Neural progenitor cell (in vitro differentiated cells): ENCODE measurements at places on chromosomes 5 and 9.

DNA sequence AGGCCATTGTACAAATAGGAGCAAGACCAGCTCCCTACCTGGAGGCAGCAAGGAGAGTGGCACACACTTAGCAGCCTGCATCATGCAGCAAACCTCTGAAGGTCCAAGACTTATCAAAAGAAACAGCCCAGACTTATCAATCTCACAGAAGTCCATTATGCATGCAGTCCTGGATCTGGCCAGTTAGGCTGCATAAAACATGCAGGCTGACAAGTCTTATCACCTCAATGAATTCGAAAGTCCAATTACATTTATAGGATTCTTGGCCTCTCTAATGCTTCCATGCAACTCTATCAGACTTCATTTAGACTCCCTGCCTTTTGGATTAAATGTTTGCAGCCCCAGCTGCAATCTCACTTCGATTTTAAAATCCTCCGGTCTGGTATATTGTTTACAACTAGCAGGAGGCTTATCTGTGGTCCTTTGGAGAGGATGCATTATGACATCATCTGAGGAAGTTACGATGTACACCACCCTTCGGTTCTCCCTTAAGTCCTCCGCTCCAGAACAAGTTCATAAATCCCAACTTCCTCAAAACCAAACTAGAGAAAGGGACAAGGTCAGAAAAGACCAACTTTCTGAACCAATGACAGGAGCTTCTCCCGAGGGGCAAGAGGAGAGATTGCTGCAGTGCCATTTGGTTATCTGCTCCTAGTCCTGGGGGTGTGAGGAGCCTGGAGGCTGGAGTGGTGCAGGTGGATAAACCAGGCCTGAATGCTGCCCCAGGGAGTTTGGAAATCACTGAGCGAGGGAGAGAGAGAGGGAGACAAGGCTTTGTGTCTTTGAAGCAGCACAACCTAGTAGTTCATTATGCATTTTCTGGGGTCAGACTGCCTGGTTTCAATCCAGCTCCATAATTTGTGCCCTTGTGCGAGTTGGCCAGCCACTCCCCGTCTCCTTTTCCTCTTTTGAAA lies 313.9 kb downstream of the TLE1 start:
- no peak for DNase-seq

DNA sequence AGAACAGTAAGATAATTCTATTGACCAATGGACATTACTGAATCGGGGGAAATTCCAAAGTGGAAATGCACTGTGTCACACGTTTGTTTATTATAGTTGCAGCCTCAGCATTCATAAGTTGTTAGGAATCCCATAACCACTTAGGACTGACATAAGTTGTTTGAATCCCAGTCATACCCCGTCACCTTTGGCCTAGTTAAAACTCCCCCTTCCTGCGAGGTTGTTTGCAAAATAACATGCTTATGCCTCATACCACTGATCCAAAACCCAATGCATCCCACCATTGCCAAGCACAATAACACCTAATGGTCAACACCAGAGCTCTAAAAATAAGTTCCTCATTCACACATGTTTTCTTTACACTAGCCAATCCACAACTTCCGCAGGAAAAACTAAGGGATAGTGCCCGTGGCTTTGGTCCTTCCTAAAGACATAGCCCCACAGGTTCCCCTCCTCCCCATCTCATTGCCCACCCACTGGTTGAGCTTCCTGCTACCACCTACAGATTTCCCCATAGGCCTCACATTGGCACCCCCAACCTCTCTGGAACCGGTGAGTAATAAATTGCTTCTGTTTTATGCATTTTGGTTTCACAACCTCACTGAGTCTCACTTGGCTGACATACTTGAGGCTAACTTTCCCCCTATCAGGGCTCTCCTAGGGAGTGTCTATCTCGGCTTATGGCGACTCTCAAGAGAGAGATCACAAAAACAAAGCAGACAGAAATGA lies 42.3 kb upstream of the MUSK start:
- no peak for DNase-seq

DNA sequence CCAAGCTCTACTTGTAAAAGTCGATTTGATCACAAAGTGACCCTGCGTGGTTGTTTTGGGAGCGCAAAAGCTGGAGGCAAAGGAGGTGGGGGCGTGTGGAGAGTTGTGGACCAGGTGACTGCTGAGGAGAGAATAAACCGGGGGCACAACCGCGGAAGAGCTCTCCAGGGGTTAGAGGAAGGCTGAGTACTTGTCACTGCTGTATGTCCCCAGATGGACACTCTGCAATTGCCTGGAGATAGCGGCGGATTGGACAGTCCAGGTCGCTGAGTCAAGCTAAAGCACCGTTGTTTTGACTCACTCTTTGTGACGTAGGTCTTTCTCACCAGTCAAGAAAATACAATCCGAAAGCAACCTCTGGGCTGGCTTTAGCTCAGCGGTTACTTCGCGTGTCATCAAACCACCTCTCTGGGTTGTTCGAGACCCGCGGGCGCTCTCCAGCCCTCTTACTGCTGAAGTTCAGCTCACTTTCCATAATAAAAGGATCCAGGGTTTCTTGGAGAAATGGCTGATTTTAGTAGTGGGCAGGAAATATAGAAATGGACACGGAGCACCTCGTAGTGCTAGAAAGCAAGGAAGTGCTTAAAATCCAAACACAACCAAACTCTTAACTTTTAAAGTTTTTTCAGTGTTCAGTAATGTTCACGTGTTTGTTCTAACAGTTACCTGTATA lies 25.7 kb downstream of the ZMAT2 start:
- peak; percentile 88 for DNase-seq

GRCh38 chr5:55226934-55227663 lies at the start of gene MCIDAS:
Gene MCIDAS (minus strand): TSS chr5:55227315. CDS start chr5:55227138, 177 bp downstream.
- DNase-seq = peak; percentile 93

- DNase-seq = no peak
These were observed 110.5 kb downstream of the TMEM232 start for GRCh38 chr5:110616009-110616408.

- no peak for DNase-seq
These were observed 141.7 kb downstream of the DCP2 start for GRCh38 chr5:113118298-113118697.

GRCh38 chr9:83138422-83139135 lies 75.6 kb upstream of the RASEF start:
- DNase-seq = no peak

- DNase-seq = no peak
These were observed 55.9 kb downstream of the IRF1 start for GRCh38 chr5:132434416-132435286.

DNA sequence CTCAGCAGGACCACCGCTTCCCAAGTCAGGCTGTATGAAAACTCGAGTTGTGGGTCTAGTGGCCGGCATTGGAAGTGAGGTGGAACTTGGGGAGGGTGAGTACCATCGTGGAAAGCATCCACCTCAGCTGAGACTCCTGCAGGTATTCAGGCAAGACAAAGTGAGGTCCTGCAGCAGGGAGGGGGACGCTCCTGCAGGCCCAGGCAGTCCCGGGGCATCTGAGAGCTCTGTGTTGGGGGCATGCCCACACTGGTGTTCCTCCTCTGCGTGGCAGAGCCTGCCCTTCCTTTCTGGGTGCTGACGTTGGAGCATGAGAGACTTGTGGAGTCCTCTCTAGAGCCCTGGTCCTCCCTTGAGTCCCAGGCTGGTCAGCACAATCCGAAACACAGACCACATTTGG lies 187.7 kb downstream of the CACNA1B start:
- DNase-seq = no peak

- DNase-seq = peak; percentile 26
These were observed 74.9 kb upstream of the HTR4 start for GRCh38 chr5:148729182-148729581.

GRCh38 chr5:33231935-33232334 lies 208.8 kb upstream of the TARS1 start:
- no peak for DNase-seq

DNA sequence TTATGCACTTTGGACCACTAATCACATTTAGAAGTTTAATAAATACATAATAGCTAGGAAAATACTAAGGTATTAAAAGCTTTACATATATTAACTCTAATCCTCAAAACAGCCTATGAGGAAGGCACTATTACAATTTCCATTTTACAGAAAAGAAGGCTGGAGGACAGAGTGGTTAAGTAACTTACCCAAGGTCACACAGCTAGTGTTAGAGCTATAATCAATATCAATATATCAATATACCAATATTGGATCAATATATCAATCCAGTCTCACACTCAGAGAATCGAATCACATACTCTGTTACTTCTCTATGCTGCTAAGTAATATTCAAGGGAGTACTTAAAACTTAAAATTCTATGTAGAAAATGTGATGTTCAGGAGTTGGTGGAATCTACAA lies 45.2 kb downstream of the MEF2C start:
- DNase-seq = no peak

GRCh38 chr9:99677281-99677680 lies 144.4 kb upstream of the NR4A3 start:
- DNase-seq = no peak

DNA sequence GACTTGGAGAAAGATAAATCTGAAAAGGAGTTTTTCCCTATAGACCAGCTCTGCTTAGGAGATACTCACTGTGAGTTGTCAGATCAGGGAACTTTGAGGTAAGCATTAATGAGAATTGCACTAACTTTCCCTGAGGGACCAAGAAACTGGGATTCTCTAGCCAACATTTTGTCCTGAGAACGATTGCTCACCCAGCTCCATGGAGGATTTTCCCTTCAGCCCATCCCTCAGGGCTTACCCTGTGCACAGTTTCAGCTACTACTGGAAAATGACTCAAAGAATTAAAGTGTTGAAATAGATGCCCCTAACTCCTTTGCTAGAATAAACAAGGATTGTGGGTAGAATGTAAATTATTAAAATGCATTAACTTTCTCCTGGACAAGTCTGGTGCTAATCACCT lies 237.2 kb upstream of the IL12B start:
- DNase-seq = no peak

DNA sequence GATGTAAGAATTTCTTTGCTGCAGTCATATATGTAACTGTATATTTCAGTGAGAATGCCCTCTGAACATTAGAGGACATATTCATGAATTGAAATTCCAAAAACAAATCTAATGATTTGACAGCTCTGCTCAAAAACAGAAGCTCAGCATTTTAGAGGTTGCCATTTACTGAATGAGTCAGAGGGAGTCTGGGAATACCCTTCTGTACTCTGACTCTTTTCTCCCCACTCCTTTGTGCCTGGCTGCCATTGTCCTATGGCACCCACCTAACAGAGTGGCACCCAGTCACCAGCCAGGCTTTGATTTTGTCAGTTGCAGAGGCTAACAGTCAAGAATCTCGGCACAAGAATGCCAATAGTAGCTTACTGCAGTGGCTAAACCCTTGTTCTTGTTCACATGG lies 133.6 kb downstream of the ATG10 start:
- peak; percentile 6 for DNase-seq

DNA sequence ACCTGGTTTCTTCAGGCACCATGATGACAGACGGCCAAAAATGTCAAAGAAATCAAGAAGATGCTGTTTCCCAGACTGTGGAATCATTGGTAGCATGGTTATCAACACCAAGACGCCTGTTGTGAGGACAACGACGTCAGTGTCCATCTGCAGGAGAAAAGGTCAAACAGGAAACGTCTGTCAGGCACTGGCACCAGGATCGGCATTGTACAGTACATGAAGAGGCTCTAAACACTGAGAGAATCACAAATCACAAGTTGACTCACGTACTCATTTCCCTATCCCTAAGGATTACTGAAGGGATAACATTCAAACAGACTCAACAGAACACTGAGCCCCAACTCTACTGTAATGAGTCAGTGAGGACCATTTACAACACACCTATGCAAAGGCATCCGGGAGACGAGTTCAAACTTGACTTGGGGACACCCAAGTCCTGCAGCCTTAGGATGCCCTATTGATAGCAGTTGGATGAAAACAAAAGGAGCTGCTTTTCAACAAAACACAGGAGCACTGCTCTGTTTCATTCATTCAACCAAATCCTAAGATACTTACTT lies 21.0 kb downstream of the TSC1 start:
- DNase-seq = no peak

GRCh38 chr9:127815512-127816361 lies 13.1 kb downstream of the FPGS start:
- DNase-seq = no peak

- no peak for DNase-seq
These were observed 137.1 kb upstream of the FSTL4 start for GRCh38 chr5:133749331-133749985.

GRCh38 chr5:150703762-150704161 lies 2.9 kb upstream of the RBM22 start:
- no peak for DNase-seq

DNA sequence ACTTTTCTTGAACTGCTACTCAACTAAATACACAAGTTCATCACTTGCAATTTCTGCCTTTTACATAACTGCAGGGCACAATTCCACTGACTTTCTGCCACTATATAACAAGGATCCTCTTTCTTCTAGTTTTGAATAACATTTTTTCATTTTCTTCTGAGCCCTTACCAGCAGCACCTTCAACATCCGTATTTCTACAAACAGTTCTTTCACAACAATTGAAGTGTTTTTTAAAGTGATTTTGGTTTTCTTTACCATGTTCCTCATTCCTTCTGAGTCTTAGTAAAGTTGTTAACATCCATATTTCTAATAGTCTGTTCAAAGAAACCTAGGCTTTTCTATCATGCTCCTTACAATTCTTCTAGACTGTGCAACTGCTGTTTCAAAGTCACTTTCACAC lies 127.2 kb upstream of the PITX1 start:
- no peak for DNase-seq

DNA sequence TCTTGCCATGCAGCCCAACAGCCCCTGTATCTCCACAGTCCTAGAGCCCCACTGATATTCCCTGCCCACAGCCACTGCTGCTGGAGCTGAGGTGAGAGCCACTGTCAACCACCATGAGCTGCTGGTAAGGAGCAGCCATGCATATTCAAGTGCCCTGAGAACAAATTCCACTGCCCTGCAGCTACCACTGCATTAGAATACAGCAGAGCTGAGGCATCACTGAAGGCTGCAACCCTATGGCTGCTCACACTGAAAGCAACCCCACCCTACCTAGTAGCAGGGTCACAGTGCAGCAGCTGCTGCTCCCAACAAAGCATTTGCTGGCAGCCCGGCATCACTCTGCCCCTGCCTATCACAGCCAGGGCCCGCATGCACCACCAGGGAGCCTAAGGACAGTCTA lies 68.6 kb downstream of the SKIC3 start:
- no peak for DNase-seq

GRCh38 chr9:134724912-134725604 lies 83.5 kb downstream of the COL5A1 start:
- no peak for DNase-seq

DNA sequence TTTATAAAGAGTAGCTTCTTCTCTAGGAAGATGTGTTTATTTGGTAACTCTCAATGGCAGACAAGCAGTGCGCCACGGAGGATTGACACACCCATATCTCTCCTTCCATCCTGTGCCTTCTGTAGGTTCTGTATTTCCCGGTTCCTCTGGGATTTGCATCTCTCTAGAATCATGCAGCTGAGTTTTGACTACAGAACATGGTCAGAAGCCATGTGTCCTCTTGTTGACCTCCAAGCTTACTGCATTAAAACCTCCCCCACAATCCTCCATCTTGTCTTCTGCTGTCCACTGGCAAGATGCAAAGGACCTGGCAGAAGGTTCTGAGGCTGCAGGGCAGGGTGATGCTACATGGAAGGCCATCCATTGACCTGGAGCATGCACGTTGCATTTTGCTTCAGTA lies 482.0 kb downstream of the DMRT2 start:
- no peak for DNase-seq
